ENCODE measurements at places on chromosomes 4 and X.

DNA sequence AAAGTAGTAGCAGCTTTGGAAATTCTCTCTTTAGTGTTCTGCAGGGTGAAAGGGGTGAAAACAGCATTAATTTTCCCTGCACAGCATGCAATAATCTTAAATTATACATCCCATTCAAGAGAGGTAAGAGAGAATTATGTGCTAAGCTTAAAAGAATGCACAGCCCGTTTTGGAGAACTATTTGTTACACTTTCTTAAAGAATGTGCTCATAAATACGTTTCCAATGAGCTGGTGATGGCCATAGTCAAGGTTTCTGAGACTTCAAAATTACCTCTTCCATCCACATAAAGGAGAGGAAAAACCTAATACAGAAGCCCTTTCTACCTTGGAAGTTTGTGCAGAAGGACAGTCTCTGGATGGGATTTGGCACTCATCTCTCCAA lies 766.7 kb upstream of the TENM3 start:
- DNase-seq, result no peak

DNA sequence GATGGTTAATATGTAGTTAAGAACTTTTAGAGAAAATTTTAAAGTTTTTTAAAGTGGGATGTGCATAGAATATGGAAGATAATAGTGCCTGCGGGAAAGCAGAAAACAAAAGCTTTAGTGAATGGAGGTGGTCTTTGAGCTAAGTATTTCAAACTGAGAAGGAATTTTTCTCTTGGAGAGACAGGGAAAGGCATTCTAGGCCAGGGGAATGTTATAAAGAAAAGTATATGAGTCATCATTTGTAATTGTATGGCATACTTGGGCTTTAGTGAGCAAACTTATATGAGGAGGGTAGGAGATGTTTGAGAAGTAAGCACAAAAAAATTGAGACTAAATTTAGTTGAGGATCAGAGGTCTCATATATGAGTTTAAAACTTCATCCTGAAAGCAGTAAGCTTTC lies 467.0 kb downstream of the PPARGC1A start:
- no peak for DNase-seq

DNA sequence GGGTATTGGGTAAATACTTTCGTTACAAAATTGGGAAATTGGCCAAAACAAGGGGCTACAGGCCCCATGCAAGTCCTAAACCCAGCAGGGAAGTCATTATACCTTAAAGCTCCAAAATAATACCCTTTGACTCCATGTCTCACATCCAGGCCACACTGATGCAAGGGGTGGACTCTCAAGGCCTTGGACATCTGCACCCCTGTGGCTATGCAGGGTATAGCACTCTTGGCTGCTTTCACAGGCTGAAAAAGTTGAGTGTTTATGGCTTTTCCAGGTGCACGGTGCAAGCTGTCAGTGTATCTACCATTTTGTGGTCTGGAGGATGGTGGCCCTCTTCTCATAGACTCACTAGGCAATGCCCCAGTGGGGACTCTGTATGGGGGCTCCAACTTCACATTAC lies 326.5 kb downstream of the TEX13C start:
- no peak for DNase-seq

DNA sequence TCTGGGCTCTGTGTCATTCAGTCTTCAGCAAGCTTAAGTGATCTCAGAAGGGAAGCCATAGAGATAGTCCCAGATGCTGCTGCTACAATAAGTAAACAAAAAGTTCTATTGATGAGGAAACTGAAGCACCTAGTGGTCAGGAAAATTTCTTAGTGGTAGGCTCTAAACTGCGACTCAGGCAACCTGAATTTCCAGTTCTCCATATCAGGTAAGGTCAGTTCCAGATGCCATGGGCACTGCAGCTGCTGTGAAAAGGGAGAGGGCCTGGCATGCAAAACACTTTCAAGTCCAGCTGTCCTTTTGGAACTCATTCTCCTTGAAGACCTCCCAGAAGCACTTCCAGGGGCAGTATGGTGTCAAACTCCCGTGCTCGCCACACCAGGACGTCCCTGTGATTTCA lies 46.2 kb downstream of the REELD1 start:
- DNase-seq, result no peak

GRCh38 chr4:86935566-86935852 lies 698 bp downstream of the AFF1 start:
- no peak for DNase-seq

GRCh38 chr4:83217721-83218522 lies 66.7 kb downstream of the COQ2 start:
- DNase-seq, result peak; percentile 37

DNA sequence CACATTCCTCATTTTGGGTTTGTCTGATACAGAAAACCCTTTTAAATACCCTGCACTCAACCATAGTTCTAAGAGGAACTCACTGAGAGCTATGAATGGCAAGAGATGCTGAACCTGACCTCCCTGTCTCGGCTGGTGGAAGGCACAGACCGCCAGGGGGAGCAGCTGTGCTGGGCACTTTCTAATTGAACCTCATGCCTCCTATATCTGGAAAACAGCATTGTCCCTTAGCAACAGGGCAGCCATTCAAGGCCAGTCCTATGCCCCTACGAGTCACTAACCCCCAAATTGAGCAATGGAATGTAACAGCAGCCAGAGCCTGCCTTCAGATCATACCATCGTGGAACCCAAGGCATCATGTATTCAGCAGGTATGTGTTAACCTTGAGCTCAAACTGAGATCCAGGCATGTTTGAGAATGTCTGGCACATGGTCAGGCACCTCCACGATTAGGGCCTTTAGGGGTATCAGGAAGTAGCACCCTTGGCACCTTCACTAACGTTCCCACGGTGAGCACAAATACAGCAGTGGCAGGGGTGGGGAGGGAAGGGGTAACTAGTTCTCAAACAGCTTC lies 5.1 kb downstream of the USP27X start:
- DNase-seq, result peak; percentile 14

GRCh38 chrX:37302569-37302968 lies 46.6 kb upstream of the PRRG1 start:
- no peak for DNase-seq

GRCh38 chrX:84064164-84064563 lies 123.8 kb downstream of the RPS6KA6 start:
- DNase-seq, result no peak

DNA sequence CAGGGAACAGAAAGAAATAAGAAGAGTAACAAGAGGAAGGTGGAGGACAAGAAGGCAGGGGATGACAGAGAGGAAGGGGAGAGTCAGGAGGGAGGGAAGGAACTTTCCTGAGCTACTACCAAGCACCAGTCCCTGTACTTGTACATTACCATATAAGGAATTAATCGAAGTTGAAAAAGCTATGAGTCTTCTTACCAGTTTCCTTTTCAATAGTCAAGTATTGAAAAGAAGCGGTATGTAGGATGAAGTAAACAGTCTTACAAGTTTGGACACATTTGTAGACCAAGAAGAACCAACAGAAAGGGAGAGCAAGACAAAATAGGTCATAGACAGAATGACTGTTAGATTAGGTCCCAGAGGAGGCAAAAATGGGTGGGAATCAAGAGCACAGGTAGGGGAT lies 629.7 kb upstream of the DIPK2B start:
- DNase-seq, result no peak

DNA sequence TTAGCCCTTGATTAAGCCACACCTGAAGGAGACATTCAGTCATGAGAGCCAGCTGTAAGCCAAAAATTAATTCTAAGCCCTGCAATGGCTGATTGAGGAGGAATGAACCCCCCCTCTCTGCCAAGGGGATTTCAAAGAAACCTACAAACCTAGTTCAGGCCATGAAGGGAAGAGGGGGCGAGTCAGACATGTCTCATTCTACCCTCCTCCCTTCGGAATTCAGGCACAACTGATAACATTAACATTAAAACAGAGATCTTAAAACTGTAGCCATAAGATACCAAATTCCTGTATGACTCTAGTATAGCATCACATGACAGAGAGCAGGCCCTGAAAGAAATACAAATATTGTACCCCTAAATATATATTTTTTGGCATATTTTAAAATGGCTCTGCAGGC lies 40.4 kb upstream of the AFAP1 start:
- DNase-seq, result no peak

- no peak for DNase-seq
Observed at GRCh38 chrX:140439476-140439875, 65.4 kb downstream of the SOX3 start.

DNA sequence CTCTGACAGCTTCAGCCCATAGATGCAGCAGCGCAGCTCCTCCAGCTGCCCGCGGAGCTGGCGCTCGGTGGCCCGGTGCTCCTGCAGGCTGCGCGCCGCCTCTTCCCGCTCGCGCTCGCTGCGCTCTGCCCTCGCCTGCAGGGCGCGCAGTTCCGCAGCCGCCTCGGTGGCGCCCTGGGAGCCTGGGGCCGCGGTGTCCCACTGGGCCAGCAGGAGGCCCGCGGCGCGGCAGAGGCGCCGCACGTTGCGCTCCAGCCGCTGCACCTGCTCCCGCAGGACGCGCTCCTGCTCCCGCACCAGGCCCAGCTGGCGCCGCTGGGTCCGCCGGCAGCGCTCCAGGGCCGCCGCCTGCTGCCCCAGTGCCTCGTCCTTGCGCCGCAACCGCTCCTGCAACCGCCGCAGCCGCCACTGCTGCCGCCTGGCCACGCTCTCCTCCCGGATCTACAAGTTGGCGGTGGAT lies 10.1 kb downstream of the C4orf50 start:
- no peak for DNase-seq

GRCh38 chrX:12979616-12980015 lies 4.7 kb downstream of the TMSB4X start:
- DNase-seq, result no peak

GRCh38 chrX:9356846-9357245 lies 108.0 kb upstream of the TBL1X start:
- no peak for DNase-seq

DNA sequence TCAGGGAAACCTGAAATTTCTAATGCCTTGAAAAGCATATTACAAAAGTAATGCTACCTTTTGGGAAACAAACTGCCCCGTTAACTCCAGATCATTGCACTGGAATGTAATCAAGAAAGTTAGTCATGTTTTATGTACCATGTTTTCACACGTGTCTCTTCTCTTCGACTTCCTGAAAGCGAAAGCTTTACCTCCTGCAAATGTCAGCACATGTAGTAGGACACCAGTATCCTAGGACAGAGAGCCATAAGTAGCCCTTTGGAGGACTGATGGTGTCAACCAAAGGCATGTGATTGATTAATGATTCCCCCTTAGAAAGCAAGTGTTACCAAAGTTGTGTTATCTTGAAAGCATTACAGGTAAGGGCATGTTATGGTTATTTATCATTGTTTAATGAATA lies 8.8 kb upstream of the MND1 start:
- no peak for DNase-seq

DNA sequence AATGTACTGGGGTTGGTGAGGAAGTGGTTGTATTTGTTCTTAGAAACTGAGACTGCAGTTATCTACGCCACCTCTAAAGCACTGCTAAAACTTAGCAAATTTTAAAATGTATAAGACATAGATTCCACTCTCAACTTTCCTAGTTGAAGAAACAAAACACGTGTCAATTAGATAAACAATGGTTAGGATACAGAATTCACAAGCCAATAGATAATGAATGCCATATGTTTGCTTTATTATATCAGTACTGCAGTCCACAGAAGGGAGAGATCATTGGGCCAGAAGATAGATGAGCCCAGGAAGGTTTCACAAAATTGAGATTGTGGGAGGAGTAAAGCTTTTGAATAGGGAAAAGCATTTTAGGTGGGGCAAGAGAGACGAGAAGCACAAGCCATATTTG lies 14.3 kb downstream of the TMEM33 start:
- no peak for DNase-seq

- no peak for DNase-seq
Observed at GRCh38 chrX:46912098-46912602, at the start of gene JADE3. JADE3 (plus strand) TSS chrX:46912421; CDS start chrX:46984895, 72,474 bp downstream.

DNA sequence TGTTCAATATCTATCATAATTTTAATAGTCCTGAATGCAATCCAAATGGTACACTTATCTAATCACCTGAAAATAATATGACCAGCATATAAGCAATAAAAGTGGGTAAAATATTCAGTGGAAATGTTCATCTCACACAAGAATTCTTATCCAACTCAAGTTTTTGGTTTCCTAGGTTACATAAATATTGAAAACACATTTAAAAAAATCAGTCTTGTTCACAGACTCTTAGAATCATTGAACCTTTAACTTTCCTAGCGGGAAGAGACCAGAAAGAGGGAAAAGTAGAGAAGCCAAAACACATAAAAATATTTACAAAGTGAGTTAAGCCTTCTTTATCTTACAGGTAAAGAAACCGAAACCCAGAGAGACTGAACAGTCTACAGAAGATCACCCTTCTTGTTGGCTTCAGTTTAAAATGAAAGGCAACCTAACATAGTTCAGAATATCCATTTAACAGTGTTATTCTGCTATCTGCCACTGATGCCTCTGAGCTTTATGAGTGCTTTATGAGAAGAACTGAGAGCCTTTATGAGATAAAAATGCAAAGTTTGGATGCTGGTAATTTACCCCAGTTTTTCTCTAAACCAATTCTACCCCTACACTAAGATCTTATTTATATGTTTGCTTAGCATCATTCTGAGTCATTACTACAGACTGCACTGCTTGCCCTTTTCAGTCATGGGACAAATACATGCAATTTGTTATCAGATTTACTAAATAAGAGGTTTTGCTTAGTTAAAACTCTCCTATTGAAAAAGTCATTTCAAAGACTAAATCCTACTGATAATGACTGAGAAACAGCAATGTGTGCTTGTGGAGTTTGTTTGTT lies 453.3 kb upstream of the INTU start:
- no peak for DNase-seq

DNA sequence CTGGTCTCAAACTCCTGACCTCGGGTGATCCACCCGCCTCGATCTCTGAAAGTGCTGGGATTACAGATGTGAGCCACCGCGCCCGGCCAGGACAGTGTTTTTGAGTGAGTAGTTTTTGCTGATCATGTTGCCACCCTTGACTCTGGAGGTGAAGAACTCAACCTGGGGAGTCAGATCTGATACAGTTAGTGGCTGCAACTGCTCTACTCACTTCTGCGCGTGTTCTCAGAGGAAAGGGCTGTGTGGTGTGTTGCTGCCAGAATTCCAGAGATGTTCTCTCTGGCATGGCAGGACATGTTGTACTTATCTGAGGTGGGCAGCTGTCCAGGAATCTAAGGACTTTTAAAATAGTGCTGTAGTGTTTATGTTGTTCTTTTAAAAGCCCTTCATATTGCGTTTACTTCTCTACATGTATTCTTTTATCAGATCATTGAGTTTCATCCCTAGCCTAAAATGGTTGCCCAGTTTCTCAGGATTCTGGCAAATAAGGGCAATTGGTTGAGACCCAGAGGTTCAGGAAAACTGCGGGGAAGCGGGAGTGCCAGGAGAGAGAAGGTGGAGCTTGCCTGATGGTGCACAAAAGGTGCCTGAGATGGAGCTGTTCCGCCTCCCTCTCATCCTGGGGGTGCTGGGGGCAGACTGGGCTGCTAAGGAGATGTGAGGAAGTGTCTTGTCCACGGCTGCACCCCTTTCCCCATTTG lies 97.7 kb downstream of the ARHGAP10 start:
- DNase-seq, result no peak

- no peak for DNase-seq
Observed at GRCh38 chr4:71992571-71993312, 39.1 kb upstream of the NPFFR2 start.

Measured in stimulated activated CD4-positive, alpha-beta T cell treated with anti-CD3 and anti-CD28 coated beads, TNF-alpha, amount 100 ng/mL, for 24 hours (primary cell).